Astrocyte of the cerebellum (primary cell): ENCODE measurements at places on chromosomes 12 and 14.
A peak's percentile ranks its signal among the peaks of the same experiment; 100 is the strongest.

GRCh38 chr12:128076188-128076587 lies 190.8 kb upstream of the TMEM132C start:
- DNase-seq, result peak; percentile 37

GRCh38 chr14:104844306-104845032 lies 20.6 kb upstream of the CEP170B start:
- no peak for DNase-seq

DNA sequence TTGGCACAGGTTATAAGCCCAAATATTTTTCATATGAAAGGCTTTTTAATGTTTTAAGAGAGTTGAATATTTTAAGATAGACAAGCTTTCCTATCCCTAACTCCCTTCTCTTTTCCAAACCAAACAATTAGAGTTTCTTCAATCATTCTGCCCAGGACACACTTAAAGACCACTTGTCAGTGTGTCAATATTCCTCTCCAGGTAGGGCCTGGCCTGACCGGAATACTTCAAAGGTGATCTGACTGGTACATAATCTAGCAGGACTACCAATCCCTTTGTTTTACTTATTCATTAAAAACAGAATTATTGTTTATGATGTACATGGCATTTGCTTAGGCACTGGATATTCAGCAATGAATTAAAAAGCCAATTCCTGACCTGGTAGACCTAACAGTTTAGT lies 24.2 kb upstream of the SNRPF start:
- DNase-seq, result no peak

DNA sequence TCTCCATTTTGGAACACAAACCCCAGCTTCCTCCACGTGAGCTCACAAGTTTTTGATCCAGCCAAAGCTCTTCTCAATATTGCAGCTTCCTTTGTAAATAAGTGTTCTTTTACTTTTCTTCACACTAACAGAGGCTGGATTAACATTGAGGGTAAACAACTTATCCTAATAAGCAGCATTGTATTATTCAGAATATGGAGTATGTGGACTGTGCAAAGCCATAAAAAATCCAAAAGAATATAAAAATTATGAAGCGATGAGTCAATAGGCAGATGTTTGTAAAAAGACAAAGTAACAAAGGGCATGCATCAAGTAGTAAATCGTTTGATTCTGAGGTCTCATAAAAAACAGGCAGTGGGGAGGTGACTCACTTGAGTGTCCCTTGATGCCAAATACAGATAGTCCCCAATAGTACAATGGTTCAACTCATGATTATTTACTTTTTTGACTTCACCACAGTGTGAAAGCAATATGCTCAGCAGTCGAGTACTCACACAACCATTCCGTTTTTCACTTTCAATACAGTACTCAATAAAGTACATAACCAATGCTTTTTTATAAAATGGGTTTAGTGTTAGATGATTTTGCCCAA lies 23.1 kb upstream of the KCNK10 start:
- DNase-seq, result no peak

GRCh38 chr14:32560209-32560857 lies 231.2 kb downstream of the AKAP6 start:
- DNase-seq, result peak; percentile 73

DNA sequence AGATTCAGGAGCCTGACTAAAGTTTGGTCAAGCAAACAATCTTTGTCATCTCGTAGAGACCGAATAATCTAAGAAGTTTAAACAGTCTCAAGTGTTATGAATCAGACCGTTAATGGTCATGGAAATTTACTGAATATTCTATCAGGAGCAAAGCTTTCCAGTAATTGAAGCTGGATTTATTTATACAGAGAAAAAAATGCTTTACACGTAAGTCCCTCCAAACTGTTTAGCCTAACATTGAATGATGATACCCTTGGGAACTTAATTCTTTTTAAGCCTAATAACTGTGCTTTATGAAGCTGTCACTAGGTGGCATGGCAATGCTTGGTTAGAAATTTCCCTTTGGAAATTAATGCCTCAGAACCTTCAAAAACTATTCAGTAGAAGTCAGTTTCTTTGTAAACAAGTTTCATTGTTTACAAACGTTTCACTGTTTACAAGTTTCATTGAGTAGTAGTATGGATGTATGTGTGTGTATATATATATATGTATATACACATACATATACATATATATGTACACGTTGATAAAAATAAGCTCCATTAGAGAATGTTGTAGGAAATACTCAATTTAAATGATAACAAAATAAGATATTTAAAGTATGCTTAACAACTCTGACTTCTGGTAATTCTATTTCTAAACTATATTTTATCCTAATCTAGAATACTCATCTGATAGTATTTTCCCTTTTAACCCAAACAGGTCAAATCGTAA lies 32.1 kb downstream of the DEPDC4 start:
- DNase-seq, result peak; percentile 37

DNA sequence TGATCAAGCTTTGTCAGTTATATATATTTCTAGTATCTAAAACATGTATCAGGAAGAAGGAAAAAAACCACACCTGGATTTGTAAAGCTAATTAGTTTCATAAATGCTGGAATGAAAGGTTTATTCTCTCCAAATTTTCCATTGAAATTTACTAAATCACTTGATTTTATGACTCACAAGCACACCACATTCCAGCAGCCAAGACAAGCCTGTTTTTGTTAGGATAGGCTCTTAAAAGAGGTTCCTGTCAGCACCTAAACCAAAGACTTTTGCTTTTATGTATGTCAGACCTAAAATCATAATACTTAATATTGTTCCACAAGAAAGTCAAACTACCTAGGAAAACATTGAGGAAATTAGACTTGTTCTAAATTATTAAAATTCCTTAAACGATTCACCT lies 85.3 kb upstream of the PAWR start:
- DNase-seq, result peak; percentile 41

DNA sequence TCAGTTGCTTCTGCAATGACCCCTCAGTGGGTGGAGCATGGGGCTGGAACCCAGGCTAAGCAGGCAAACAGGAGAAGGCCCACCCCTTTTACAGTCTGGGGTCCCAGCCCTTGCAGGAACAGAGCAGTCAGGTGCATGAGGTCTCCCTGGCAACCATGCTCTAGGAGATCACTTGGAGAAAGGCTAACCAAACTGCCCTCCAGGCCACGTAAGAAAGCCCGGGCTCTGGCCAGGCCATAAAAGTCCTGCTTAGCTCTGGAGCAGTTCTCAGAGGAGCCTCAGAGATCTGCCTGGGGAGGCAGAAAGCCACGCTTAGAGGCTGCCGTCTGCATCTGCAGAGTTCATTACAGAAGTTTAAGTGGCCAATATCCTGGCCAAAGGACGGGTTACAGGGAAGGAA lies 15.0 kb upstream of the TC2N start:
- no peak for DNase-seq

DNA sequence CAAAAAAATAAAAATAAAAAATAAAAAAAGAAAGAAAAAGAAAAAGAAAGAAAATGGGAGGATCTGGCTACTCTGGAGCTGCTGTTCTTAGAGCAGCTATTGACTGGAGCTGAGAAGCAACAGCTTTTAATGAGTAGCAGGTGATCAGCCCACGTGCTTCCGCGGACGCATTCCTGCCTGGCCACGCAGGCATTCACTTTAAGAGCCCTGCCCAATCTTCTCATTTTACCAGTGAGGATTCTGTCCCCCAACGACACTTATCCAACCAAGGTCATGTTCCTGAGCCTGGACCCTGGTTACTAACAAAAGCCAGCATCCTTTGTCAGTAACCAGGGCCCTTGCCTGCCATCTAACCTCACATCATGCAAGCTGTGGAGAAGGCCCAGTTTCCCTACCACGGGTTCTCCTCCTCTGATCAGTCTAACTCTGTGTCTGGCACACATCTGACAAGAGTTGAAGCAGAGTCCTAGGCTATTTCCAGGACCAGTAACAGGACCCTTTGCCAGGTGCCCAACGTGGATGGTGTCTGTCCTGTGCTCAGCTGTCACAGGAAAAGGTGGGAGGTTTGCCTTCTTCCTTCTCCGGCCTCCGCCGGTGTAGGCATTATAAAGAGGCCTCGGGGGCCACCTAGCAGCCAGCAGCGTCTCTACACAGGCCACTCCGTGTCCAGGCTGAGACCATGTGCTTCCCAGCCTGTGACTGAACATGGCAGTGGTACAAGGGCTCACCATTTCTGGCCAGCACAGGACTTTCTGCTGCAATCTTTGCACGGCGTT lies 60.9 kb upstream of the GPATCH2L start:
- no peak for DNase-seq

GRCh38 chr12:107296681-107297089 lies 203.3 kb upstream of the CRY1 start:
- no peak for DNase-seq

GRCh38 chr14:93286212-93286890 lies 46.5 kb downstream of the BTBD7 start:
- DNase-seq, result no peak

DNA sequence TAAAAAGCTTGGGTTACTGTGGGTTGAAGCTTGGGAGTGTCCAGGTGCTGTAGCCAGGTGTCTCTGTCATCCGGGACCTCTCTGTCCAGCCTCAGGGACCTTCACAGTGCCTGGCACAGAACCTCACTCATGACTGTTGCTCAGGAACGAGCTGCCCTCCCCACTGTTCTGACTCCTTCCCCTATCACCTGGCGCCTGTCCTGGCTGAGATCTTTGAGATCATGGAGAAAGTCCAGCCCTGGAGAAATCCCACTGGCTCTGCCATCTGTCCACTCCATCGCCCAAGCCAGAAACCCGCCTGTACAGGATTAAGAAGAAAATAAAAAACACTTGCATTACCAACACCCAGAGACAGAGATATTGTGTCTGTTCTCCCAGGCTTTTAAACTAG lies 53.5 kb downstream of the DGLUCY start:
- DNase-seq, result no peak

GRCh38 chr12:85564786-85565185 lies 271.4 kb downstream of the RASSF9 start:
- DNase-seq, result no peak

GRCh38 chr14:102728501-102728900 lies 48.7 kb upstream of the TRAF3 start:
- no peak for DNase-seq

DNA sequence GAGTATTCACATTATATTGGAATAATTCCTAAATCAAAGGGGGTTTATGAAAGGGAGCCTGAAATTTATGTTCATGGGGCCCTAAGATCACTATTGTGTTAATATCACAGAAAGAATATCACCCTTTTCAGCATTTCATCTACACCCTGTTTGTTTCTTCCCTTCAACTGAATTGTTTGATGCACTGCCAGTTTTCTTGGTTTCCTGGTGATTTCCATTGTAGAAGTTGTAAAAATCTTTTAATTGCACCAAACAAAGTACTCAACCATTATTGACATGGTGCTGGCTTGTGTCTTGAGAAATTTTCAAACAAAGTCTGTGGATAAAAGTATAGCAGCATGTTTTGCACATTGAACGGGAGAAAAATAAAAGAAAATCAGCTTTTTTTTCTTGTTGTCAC lies 154.8 kb upstream of the PRKD1 start:
- DNase-seq, result no peak

DNA sequence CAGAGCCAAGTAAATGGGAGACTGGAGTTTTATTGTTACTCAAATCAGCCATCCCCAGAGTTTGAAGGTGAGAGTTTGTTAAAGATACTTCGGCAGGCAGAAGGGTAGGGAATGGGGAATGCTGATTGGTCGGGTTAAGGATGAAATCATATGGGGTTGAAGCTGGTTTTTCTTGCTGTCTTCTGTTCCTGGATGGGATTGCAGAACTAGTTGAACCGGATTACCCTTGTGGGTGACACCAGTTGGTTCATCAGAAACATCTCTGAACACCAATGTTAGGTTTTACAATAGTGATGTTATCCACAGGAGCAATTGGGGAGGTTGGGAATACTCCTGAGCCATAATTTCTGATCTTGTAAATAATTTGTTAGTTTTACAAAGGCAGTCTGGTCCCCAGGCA lies 18.7 kb upstream of the SMCO2 start:
- DNase-seq, result no peak

DNA sequence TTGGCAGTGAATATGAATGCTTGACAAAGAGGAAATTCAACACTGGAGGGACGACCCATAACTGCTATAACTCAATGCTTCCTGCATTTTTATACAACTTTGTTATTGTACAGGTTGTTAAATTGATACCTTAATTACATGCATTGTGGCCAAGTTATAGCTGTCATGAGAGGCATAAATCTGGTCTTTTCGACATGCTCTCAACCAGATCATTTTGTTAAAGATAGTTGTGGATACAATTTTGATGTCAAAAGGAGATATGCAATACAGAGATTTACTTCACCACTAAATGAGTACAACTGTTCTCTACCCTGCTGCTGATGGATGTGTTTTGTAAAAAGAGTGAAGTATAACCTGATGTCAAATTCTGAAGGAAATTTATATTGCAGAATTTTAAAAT lies 946.0 kb downstream of the GALC start:
- no peak for DNase-seq

GRCh38 chr14:46818147-46818546 lies 166.6 kb upstream of the RPL10L start:
- no peak for DNase-seq

GRCh38 chr12:41564816-41565215 lies 376.7 kb downstream of the PDZRN4 start:
- no peak for DNase-seq

- DNase-seq, result no peak
These were observed 134.4 kb downstream of the BCAT1 start for GRCh38 chr12:24814379-24815113.

GRCh38 chr12:89690925-89691324 lies 17.7 kb downstream of the ATP2B1 start:
- no peak for DNase-seq

- peak; percentile 15 for DNase-seq
These were observed 1.3 kb downstream of the OTOGL start for GRCh38 chr12:80100591-80100990.

DNA sequence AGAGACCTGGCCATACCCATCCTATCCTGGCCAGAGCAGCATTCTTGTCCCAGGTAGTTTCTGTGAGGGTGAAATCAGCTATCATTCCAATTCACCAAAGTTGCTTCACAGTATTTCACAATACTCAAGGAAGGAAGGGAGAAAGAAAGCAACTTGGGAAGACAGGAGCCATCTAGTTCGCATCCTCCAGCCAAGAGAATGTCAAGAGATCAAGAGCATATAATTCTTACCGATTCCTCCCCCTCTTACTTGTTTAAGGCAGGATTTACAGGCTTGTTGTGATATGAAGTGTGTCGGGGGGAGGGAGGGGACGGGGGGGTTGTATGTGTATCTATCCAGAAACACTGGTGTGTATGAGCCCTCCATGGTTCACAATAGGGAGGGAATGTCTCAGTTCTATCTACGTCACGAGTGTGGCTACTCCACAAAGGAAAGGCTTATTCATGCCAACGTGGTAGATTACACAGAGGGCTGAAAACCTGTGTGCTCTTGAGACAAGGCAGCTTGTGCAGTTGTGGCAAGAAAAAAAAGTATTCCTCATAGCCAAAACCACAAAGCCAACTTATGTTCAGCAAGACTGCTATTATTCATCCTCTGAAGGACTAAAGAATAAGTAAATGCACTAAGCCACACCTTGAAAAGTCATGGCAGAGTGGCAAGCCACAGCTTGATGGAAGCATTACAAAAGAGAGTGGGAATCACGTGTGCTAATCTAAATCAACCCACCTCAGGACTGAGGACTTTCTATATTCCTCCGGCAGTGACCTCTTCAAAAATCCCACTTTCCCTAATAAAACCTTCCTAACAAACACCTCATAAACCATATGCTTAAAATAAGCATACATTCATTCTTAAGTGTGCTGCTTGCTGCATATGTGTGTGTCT lies 35.0 kb downstream of the CORO1C start:
- peak; percentile 99 for DNase-seq

- no peak for DNase-seq
These were observed 18.5 kb downstream of the EVL start for GRCh38 chr14:100083706-100084105.
